ENCODE measurements at places on chromosomes 7 and 10. TPM values are rescaled to one million over a fixed set of nuclear protein-coding genes. Genes with fewer than 3 reads are reported as not detected.
A peak's percentile ranks its signal among the peaks of the same experiment; 100 is the strongest.

The MUC12 gene
- 19.2 TPM for total RNA-seq

DNA sequence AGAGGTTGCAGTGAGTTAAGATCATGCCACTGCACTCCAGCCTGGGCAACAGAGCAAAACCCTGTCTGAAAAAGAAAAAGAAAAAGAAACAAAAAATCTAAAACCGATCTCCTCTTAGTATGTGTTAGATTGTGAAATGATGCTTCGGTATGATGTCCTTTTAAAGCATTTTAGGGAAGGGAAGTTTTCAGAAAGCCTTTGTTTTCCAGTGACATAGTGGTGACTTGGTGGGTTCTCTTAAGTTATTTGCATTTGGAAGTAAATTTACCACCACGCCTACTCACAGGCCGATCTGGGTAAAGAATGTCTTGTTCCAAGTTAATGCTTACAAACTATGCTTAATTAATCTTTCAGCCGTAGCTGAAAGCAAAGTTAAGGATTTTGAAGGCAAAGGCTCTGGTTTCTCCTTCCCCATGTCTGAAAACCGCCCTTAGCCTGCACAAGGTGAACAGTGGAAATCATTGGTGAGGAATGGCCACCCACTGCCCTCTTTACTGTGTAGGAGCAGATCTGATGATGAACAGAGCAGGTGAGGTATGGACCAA, 10.7 kb downstream of the MTURN start:
- DNase-seq = no peak

GRCh38 chr10:61984803-61985418, 83.4 kb downstream of the ARID5B start:
- no peak for DNase-seq

DNA sequence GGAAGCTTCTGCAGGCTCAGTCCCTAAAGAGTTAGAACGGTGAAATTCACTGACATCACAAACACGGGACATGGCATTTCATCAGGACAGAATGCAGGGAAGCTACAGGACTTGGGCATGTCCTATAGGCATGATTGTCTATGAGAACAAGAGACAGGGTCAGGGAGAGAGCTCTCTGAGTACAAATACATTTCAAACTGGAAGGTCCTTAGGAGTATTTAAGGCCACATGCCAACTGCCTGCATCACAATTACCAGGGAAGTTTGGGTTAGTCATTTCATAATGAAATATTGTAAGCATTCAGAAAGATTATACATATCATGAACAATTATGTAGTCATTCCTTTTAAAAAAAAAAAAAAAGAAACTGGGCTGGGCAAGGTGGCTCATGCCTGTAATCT, 71.3 kb downstream of the CREB3L2 start:
- DNase-seq = no peak

GRCh38 chr10:62073429-62073828, 171.9 kb downstream of the ARID5B start:
- no peak for DNase-seq

GRCh38 chr7:5470167-5470532, 46.5 kb upstream of the TNRC18 start:
- no peak for DNase-seq

DNA sequence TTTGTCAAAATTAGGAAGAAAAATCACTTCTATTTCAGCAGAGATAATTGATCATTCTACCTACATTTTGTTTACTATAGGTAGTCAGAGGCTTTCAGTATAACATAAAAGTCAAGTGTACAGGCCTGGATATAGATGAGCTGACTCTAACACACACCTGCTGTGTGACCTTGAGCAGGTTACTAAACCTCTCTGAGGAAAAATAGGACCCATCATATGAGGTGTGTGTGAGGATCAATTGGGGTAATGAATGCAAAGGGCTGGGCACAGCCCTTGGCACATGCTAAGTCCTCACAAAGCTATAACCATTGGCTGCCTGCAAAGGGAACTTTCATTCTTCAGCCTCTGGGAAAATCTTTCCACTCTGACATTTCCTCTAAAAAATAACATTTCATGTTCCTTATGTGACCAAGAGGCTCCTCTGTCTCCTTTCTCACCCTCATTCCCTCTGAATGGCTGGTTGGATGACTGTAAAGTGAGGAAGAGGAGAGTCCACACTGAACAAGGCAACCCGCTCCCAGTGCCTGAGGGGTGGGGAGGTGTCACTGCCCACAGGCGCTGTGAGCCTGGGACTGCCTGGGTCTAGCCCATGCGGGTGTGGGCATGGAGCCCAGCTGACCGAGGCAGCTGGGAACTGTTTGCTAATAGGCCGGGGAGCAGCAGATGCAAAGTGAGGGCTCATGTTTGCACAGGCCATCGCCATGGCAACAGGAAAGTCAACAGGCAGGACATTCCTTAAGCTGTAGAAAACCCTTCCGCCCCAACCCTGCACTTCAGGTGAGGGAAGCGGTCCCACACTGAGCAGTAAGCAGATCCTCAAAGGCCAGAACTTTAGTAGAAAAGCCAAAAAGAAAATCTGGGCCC, 36.8 kb downstream of the MYOF start:
- DNase-seq = peak; percentile 99

The C10orf105 gene
- 0.20 TPM for total RNA-seq

DNA sequence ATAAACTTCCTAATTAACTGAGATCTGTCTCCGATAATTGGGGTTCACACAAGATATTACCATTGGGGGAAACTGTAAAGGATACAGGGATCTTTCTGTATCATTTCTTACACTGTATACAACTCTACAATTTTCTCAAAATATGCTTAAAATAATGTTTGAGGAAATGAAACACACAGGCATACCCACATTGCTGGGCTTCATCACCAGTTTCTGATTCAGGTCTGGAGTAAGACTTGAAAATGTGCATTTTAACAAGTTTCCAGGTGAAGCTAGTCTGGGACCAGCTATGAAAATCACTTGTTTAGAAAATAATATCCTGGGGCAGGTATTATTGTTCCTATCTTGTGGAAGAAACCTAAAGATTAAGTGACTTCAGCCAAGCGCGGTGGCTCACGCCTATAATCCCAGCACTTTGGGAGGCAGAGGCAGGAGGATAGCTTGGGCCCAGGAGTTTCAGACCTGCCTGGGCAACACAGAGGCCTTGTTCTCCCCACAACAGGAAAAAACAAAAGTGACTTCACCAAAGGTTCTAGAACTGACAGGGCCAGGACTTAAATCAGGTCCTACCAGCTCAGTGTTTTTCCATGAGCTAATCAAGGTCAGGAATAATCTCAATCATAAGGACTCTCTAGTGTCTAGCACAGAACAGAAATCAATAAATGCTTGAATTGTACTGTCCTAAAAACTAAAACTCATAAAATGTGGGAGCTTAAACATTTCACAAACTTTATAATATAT, 12.6 kb downstream of the TOMM7 start:
- DNase-seq = no peak

DNA sequence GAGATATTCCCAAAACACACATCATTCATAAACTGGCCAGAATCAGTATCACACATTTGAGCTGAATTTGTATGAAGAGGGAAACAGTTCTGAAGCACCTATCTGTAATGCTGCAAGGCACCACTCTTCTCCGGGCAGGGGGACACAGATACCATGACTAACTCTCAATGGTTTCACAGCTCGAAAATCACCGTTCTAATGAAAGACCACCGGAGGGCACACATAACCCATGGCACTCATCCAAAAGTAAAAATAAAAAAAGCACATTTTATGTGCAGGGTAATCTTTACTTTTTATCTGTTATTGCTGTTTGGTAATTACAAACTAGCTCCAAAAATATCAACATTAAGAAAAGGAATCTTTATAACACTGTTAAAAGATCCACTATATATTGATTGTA, 137.5 kb downstream of the PARD3 start:
- DNase-seq = no peak

GRCh38 chr7:5700391-5700985, 81.0 kb downstream of the RNF216 start:
- DNase-seq = no peak

The FAM24B gene
- total RNA-seq = not detected

- no peak for DNase-seq
Measured at GRCh38 chr10:33930079-33930478, 595.6 kb upstream of the NRP1 start.

The MACC1 gene
- 12.5 TPM for total RNA-seq

Measured in HT-29 (cell line).